ENCODE measurements at places on chromosomes 6 and 20.
A peak's percentile ranks its signal among the peaks of the same experiment; 100 is the strongest.

- no peak for DNase-seq
Observed at GRCh38 chr6:9482030-9482738, 932.7 kb downstream of the TFAP2A start.

GRCh38 chr6:74145931-74146330 lies 449.9 kb downstream of the CD109 start:
- no peak for DNase-seq

- no peak for DNase-seq
Observed at GRCh38 chr6:69064226-69064625, 429.1 kb downstream of the ADGRB3 start.

GRCh38 chr6:1651362-1651761 lies 41.6 kb downstream of the FOXC1 start:
- no peak for DNase-seq

DNA sequence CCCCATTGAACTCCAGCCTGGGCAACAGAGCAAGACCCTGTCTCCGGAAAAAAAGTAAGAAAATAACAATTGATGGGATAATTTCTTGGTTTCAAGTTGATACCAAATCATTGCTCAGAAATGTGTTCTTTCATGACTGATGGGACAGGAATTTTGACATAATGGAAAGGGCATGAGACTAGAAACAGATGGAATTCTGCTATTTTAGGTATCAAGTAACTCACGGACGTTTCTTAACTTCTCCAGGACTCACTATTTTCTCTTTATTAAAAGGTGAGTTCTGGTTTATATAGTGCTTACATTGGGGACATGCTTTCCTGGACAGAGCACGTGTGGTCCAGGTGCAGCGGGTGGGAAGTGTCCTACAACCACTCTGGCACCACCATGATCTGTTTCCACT lies 6.0 kb upstream of the DSP start:
- DNase-seq = no peak

- DNase-seq = no peak
Observed at GRCh38 chr20:15916623-15917022, 656.6 kb downstream of the KIF16B start.

DNA sequence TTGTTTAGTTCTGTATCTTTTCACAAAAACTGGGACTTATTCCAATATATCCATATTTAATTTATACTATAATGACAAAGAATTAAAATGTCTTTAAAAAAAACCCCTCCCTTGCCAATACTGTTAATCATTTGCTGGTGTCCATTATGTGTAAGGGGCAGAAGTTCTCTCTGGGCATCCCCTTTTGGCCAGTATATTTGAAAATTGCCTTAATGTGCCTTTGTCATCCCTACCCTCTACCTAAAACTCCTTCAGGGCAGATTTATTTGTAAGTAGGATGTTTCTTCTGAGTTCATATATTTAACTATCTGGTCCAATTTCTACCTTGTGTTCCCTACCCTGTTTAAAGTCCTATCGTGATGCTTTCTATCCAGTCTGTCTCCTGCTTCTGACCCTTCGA lies 62.9 kb downstream of the ARHGAP18 start:
- DNase-seq = no peak

- no peak for DNase-seq
Observed at GRCh38 chr6:156344491-156344890, 432.7 kb upstream of the ARID1B start.

DNA sequence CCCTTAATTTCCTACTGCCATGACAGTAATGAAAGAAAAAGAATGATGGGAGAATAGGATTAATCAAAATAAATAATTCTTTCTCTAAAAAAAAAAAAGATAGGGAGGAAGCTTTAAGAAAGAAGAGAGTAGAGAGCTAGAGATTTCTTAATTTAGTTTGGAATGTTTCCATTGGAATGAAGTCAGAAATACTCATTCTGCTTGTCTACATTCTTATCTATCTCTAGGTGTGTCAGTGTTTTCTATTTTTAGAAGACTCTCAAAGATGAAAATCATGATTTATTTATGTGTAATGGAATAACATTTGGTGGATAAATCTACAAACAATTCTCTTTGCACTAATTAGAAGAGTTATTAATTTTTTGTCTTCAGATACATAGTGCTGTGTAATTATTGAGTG lies 38.0 kb upstream of the HIVEP1 start:
- DNase-seq = no peak

DNA sequence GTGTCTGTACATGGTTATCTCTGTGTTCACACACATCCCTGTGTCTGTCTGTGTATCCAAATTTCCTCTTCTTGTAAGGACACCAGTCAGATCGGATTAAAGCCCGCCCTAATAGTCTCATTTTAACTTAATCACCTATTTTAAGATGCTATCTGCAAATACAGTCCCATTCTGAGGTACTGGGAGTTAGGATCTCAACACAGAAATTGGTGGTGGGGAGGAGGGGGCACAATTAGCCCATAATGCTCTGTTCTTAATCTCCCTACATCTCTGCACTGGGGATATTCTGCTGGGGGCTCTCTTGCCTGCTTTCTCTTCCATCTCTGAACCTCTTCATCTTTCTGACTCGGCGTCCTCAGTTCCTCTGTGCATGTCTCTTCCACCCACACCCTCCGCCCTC lies 320.7 kb downstream of the CDC5L start:
- DNase-seq = no peak

GRCh38 chr6:153312634-153313033 lies 181.6 kb upstream of the RGS17 start:
- peak; percentile 26 for DNase-seq

DNA sequence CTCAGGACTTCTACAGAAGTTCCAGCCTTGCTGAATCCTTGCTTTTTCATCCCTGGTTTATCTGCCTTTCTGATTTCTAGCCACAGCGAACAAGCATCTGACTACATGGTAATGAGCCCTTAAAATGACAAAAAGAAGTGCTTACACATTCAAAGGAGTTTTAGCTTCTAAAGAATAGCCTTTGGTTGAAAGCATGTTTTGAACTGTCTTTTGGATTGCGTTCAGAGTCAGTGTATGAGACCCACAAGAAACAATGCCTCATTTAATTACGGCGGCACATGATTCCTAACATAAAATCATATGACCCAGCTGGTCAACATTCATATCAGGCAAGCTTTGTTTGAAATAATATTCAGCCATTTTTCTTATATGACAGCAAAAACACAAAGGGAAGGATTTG lies 784.2 kb downstream of the KIF16B start:
- no peak for DNase-seq

DNA sequence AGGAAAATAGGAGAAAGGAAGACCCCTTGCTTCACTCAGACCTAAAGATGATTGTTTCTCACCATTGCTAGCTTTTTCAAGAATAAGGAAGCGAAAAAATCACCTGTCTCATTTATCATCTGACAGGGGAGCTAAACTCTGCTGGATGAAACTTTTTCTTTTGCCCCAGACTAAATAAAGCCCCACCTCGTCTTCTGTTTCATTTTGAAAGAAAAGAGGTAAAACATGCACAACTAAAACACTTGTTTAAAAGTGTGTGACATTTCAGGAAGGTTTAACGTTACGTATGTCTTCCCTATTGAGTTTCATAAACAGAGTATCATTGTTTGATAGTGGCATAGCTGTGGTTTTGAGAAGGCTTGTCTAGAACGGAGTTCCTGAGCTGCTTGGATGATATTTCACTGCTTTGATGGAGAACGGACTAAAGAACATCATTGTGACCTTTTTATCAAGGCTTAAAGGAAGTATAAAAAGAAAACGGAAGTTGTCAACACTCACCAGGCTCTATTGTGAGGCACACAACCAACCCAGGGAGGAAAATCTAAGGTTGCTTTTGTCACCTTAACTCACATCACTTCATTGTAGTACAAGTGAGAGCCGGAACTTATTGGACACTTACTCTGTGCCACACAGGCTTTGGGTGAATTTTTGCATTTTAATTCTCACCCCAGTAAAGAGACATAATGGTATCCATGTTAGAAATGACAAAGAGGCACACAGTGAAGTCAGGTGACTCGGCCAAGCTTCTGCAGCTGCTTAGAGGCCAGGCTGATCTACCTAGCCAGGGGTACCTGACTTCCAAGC lies 29.5 kb downstream of the TSHZ2 start:
- DNase-seq = no peak

- no peak for DNase-seq
Observed at GRCh38 chr20:35616465-35617396, 1.1 kb downstream of the SPAG4 start.

DNA sequence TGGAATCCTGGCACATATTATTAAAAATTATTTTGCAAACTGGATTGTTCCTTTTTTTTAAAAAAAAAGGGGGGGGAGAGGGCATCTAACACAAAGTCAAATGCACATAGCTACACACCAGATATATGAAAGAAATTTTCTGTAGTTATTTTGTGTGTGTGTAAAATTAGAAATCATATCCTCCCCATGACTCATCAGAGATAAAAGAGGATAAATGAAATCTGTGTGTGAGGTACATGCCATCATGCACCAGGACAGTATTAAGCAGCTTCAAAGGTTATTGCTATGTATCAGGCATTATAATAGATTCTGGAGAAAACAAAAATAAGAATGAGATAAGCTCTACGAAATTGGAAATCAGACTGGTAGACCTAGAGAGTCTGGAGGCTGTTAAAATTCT lies 5.2 kb downstream of the BTBD9 start:
- DNase-seq = no peak

- DNase-seq = no peak
Observed at GRCh38 chr6:44075647-44076355, 51.5 kb downstream of the MRPL14 start.

DNA sequence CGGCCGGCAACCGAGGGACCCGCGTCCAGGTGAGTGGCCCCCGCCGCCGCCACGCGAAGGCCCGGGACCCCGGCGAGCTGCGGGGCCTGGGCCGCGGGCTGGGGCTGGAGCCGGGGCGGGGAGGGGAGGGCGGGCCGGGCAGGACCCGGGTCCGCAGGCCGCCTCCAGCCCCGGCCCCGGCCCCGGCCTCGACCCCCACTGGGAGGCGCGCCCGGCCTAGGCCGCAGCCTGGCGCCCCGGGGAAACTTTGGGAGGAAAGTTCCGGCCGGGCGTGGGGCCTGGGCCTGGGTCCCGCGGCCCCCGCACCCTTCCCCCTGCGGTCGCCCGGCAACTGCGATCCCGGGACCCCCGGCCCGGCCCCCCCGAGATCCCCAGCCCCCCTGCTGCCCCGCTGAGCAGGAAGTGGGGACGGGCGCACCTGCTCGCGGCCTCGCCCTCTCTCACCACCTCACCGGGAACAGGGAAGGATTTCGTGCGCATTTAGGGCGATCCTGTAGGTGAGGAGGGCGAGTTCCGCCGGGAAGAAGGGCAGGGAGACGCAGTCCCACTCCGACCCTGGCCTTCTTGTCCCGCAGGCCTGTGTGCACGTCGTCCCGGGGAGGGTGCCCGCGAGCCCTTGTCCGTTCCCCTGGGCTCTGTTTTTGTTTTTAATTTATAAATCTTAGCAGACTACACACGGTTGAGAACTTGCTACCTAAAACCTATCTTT lies 402 bp downstream of the OSBPL2 start:
- peak; percentile 39 for DNase-seq

GRCh38 chr20:50325651-50326050 lies 135.0 kb downstream of the CEBPB start:
- no peak for DNase-seq

- DNase-seq = no peak
Observed at GRCh38 chr6:159520002-159520401, 173.0 kb downstream of the SOD2 start.

GRCh38 chr6:107807196-107807811 lies 16.8 kb downstream of the SCML4 start:
- DNase-seq = no peak

- DNase-seq = no peak
Observed at GRCh38 chr6:132932588-132932987, 118.2 kb downstream of the RPS12 start.

GRCh38 chr6:21610341-21610740 lies 16.8 kb downstream of the SOX4 start:
- no peak for DNase-seq

DNA sequence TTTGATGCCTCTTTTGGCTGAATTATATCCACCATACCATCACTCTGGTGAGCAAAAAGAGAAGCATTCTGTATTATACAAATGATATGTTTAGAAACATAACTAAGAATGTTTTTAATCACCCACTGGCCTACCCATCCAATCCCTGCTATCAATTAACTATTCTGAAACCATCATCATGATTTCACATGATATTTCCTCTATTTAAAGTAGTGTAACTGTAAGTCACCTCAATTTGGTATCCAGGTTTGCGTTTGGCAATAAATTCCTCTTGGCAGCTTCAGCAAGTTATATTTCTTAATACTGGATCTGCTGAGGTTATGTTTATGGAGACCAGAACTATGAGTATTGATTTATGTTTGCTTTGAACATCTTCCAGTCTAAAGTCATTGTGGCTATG lies 332.1 kb downstream of the UTRN start:
- no peak for DNase-seq

DNA sequence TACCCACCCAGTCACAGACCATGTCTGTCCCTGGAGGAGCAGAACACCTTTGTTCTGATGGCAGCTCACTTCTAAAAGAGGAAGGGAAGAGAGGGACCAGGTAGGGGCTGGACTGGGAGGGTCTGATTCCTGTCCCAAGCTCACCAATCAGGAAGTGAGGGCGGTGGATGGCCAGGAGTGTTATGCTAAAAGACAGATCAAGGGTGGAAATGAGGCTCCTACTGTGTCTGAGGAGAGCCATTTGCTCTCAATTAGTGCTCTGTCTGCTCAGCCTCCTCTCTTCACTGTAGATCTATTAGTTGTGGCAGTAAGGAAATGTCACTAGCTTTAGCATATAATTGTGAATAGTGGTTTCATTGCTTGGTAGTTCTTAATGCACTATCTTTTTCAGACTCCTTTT lies 72.5 kb downstream of the ARMC2 start:
- no peak for DNase-seq

- DNase-seq = no peak
Observed at GRCh38 chr6:120083186-120083585, 733.6 kb upstream of the MAN1A1 start.

- no peak for DNase-seq
Observed at GRCh38 chr6:85464260-85464644, 14.4 kb downstream of the NT5E start.

- no peak for DNase-seq
Observed at GRCh38 chr6:132499757-132500156, 13.2 kb downstream of the STX7 start.

All from NCI-H510A (cell line).